ENCODE measurements at places on chromosomes 7 and 10. TPM values are rescaled to one million over a fixed set of nuclear protein-coding genes. Genes with fewer than 3 reads are reported as not detected.

- DNase-seq, result no peak
These were observed 124.2 kb downstream of the ARHGAP12 start for GRCh38 chr10:31804352-31804810.

DNA sequence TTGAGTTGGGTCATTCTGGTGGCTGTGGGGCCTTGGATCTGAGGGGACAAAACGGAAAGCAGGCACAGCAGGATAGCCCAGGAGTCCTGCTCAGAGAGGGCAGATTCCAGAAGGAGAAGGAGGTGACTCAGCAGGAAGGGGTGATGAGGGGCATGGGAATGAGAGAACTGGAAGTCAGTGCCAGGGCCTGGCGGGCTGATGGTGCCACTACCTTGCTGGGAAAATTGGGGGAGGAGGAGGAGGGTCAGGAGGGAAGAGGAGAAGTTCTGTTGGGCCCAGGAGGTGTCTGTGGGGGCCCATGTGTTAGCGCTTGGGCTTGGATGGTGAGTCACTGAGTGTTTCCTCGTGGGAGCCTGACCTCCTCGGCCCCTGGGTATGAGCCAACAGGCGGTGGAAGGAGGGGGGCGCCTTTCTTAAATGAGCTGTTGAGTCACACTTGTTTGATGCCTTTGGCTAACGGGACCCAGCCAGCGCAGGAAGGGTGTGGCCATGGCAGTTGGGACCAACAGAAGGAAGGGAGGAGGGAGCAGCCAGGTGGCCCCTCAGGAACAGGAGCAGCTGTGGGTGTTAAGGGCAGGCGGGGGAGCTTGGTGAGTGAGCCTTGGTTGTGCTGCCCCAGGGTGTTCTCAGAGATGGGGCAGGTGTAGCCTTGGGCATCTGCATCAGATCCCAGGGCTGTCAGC lies 130.0 kb upstream of the BTBD16 start:
- no peak for DNase-seq

DNA sequence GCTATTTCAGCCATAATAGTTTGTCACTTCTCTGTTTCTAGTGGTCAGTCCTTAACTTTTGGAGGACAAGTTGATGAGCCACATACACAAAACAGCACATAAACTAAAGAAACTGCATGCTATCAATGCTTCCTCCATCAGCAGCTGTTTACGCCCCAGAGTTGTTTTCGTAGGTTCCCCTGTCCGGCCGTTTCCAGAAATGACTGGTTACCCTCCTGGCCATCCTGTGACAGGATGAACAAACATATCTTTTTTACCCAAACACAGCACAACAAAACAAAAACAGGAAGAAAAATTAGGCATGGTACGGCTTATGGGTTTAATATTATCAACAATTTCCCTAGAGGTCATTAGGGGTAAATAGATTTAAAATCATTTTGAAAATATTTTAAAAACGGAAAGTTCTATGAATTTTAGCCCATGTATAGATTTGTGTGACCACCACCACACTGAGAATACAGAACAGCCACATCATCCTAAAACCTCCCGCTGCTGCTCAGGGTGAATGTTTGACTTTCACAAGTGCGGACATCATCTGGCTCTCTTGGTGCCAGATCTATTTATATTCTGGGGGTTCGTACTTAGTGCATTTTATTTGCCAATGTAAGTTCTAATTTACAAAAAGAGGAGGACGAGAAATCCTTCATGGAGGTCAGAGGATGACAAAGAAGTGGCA lies 74.8 kb downstream of the HIPK2 start:
- DNase-seq, result no peak

GRCh38 chr10:131419797-131420196 lies 108.3 kb upstream of the TCERG1L start:
- no peak for DNase-seq

GRCh38 chr10:43685744-43686143 lies 37.1 kb upstream of the ZNF32 start:
- no peak for DNase-seq

DNA sequence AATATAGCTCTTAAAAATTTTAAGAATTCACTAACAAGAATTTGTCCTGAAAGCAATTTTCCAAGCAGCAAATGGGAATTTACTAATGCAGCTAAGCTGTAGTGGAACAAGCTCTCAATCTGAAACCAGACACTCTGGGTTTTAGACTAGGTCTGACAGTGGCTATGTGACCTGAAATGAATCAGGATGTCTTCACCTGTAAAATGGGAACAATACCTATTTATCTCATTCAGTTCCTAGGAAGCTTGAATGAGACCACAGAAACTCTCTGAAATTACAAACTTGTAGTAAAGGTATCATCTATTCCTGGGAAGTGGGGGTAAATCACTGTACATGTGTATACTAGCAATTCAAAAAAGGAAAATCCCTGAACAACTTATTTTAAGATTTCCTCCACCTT lies 1.2 kb downstream of the DNAJC2 start:
- no peak for DNase-seq

DNA sequence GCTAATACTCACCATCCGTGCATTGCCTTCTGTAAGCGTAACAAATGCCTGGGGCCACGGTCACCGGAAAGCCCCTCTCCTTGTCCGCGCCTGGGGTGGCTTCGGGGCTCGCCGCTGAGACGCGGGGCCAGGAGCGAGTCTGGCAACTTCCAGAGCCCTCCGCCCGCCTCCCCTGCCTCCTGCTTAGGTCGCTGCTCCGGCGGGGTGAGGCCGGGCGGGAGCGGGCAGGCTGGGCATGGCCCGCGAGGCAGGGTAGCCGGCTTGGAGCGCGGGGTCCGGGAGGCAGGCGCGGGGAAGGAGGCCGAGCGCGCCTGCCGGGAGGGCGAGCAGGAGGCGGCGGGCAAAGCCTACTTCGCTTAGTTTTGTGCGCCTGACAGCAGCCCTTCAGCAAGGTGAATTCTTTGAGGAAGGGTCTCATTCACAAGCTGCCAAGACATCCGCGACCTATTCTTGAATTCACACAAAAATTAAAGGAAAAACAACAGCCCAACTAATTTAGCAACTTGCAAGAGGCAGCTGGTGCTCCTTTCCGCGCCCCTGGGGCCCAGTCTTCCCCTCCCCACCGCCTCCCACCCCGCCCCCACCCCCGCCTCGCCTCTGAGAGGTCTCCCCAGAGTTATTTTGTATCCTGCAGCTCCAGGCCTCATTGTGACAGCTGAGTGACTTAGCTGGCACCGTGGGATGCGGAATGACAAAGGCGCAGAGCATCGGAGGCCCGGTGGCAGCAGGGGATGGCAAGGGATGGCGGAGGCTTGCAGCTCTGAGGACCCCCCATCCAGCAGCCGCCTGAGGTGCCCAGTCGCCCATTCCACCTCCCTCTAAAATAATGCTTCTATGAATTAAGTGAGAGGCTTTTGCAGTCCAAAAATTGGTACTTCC lies 12.8 kb upstream of the KAT6B start:
- no peak for DNase-seq

The TLX1 gene
- polyA plus RNA-seq, result not detected

DNA sequence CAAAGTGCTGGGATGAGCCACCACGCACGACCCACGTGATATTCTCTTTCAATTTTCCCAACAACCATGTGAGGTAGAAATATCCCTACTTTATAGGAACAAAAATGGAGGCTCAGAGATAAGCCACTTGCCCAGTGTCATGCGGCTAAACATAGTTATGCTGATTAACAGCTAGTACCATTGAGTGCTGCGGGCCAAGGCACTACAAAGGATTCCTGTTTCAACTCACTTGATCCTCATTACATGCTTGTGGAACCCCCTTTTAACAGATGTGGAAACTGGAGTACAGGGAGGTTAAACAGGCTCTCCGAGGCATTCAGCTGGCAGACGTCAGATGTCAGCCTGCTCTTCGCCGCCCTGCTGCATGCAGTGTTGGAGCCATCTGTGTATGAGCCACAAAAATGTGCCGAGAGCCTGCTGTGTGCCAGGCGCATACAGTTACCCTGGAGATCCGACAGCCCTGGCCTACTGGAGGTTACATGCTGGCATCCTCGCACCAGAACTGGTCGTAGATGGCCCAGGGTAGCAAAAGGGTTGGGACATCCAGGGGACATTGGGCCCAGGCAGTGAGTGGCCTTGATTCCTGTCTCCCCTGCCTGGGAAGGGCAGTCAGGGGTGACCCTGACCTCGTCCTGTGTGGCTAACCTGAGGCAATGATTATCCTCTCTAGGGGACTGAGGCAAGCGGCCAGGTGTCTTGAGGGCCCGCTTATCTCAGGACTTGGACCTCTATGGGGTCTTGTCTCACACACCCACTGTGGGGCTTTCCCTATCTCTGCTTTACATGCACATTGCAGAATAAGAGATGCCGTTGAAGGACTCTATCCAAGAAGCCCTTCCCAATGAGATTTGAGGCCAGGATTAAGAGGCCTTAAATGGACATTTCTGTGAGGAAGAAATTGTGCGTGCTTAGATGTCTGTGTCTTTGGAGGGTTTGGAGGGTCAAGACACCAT lies 18.5 kb upstream of the SRGN start:
- DNase-seq, result no peak

DNA sequence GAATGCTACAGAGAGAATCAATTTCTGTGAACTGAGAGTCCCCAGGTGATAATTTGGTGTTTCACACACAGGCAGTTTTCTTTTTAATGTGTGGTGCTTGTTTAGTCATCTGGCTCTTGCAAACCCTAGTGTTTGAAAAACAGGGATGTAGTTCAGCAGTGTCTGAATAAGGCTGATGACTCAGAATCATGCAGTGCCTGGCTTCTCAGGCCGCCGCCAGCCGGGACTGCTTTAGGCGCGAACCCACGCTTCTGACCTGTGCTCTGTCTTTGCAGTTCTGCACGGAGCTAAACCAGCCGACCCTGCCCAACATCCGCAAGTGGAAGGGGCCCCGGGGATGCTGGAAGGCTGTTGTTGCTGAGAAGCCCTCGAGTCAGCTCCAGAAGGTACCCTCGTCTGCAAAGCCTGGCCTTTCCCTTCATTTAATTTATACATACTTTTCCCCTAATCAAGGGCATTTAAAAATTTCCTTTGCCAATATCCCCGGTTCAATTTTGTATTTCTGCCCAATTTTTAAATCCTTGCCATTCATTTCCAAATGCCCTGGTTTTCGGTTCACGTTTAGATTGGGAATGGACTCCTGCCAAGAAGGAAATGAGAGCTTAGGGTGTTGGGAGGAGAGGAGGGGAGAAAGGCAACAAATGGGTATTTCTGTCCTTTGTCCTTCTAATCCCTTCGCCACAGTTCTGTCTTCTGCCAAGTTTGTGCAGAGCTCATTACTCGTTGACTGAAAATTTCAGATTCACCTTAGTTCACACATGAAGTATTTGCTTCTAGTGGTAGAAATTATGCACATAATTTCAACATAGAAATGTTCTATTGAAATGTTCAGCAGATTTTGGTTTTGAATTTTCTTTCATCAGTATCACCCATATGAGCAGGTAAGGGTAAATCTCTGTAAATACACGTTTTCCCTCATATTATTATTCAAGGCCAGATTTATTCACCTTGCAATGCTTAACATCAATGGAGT lies 108.5 kb upstream of the ANLN start:
- DNase-seq, result no peak

DNA sequence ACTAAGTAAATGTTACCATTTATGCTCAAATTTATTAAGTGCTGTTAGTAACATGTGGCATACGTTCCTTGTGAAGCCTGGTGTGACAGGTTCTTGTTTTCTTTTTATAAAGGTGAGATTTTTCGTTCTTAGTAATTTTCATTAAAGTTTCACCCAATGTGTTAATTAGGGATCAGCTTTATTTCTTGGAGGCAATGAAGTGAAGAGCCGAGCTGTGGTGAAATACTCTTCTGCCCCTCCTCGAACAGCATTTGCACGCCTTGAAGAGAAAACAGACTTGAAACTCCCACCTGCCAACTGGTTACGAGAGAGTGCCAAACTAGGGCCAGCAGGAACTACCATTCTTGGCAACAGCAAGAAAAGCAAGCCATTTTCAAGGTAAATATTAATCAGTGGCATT lies 1.5 kb downstream of the EDRF1 start:
- DNase-seq, result no peak

The ADAMTS14 gene
- 5.2 TPM for polyA plus RNA-seq

GRCh38 chr10:103792547-103792946 lies 62.8 kb downstream of the SH3PXD2A start:
- no peak for DNase-seq

The GOLGA7B gene
- 0.37 TPM for polyA plus RNA-seq

Data from right lung (tissue), 10 donors.